ENCODE measurements at places on chromosomes 12 and 14.

DNA sequence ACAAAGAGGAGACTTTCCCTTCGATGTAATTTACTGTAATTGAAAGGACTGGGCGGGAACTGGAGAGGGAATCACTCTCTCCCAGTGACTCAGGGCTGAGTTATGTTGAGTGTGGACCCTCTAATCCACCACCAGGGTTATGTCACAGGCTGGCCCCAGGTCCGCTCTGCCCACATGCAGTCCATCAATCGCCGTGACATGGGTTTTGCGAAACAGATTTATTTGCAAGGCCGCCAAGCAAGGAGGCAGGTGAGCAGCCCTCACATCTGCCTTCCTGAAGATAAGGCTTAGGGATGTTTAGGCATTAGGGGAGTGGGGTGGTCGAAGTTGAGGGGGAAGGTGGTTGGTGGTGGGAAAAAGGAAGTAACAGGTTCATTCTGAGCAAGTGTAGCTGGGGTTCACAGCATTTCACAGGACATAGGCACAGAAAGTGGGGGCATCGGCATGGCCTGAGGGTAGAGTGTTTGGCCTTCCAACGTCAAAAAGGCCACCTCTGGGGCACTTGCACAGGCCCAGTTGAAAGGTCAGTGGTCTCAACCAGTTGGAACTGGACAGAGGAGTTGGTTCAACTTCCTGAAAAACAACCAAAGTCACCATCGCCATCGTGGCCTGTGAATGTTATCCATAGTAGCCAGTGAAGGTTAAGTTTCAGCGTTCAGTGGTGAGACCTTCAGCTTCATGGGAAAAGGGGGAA lies 66.9 kb downstream of the DNAH10 start:
- DNase-seq, result no peak

GRCh38 chr12:104720339-104721038 lies 237.6 kb downstream of the SLC41A2 start:
- no peak for DNase-seq

DNA sequence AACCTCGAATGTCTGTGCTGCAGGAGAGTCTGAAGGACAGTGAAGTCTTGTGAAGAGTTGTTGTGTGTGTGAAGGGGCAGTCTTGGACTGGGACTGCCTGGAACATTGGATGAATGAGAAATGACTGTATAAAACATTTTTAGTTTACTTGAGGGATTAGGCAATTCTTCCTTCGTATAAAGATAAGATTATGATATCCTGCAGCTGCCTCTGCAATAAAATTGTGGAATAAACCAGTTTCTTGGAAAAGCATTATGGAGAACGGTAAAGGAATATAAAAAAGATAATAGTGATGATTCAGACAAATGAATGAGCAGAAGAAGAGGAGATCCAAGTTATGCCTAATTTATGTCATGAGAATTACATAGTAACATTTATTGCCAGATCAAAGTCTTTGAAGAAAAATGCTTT lies 30.9 kb upstream of the LUM start:
- no peak for DNase-seq

GRCh38 chr14:104383996-104384775 lies 195.4 kb upstream of the C14orf180 start:
- DNase-seq, result no peak

DNA sequence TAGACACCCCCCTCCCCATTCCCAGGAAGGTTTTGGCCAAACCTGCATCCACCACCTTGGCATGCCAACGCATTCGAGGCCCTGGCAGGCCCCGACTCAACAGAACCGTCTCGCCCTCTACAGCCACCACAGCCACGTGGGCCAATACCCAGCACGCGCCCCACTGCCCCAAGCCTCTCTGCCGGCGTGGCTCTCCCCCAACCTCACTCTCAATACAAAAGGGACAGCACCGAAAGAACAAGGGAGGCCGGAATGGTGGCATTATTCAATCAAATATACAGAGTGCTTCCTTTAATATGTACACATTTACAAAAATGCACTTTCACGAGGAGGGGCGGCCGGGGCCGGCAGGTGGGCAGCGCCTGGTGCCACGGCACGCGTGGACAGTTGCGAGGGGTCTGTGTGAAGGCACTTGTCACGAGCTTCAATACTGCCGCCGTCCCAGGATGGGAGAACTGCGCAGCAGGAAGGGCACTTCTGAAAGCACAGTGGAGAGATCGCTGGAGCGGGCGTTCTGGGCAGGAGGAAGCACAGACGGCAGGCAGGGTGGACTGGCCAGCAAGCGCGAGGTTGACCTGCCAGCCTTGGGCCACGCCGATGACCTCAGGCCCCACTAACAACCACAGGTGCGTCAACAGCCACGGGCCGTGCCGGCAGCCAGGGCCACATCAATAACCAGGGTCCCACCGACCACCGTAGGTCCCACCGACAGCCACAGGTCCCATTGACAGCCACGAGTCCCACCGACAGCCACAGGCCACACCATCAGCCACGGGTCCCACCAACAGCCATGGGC lies 26.9 kb downstream of the JAG2 start:
- DNase-seq, result no peak

DNA sequence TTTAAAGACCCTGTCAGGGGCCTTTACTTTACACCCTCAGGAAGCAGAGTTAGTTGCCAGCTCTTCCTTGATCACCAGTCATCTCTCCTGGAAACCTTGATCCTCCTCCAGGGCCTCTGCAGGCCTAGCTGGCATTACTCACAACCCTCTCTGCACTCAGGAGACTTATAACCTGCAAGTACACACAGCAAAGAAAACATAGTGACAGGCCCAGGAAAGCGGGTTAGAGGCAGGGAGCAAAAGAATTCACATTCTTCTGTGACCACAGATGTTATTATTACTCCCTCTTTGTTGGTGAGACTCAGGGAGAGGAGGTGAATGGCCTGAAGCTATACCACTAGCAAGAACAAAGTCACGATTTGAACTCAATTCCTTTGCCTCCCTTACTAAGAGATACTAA lies 87.4 kb downstream of the OR11H12 start:
- no peak for DNase-seq

DNA sequence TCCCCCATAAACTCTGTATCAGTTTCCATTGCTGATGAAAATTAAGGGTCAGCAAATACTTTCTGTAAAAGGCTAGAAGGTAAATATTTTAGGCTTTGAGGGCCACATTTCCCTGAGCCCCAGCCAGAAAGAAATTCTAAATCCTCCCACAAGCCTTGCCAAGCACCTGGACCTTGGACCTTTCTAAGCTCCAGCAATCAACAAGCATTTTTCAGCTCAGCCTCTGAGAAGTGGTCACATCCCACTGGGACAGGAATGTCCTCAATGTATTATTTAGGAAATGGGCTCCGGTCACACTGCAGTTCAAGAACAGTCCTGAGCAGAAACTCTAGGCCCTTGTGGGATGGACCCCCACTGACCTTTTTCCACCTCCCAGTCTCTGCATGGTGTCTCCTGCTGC lies 55.9 kb downstream of the WSCD2 start:
- no peak for DNase-seq

GRCh38 chr12:64528616-64529015 lies 76.7 kb downstream of the TBK1 start:
- no peak for DNase-seq

DNA sequence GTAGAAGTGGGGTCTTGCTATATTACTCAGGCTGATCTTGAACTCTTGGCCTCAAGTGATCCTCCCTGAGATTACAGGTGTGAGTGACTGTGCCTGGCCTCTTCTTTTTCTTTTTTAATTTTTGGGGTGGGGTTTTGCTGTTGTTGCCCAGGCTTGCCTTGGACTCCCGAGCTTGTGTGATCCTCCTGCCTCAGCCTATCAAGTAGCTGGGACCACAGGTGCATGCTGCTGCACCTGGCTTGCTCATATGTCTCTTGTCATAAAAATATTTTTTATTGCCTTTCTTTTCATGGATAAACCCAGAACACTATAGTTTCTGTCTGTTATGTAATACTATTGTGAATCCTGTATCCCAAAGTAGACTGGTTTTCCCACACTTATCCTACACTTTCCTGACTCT lies 26.0 kb downstream of the SCYL2 start:
- no peak for DNase-seq

GRCh38 chr14:77088645-77089044 lies 9.4 kb upstream of the CIPC start:
- no peak for DNase-seq

DNA sequence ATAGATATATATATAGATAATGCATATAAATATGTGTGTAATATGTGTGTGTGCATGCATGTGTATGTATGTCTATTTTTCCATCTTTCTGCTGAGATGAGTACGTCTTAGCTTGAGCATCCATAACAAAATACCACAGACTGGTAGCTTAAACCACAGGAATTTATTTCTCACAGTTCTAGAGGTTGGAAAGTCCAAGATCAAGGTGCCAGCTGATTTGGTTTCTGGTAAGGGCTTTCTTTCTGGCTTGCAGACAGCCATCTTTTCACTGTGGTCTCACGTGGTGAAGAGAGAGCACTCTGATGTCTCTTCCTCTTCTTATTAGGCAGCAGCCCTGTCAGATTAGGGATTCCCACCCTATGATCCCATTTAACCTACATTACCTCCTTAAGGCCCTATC lies 47.3 kb downstream of the ACSM4 start:
- DNase-seq, result no peak

- DNase-seq, result no peak
Observed at GRCh38 chr14:65100922-65101541, 1.3 kb downstream of the MAX start.

DNA sequence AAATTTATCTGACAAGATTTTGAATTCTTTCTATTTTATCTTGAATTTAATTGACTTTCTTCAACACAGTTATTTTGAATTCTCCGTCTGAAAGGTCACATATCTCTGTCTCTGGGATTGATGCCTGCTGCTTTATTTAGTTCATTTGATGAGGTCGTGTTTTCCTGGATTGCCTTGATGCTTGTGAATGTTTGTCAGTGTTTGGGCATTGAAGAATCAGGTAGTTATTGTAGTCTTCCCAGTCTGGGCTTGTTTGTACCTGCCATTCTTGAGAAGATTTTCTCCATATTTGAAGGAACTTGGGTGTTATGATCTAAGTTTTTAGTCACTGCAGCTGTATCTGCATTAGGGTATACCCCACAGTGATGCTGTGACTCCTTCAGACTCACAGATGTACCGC lies 315.8 kb upstream of the DDHD1 start:
- DNase-seq, result no peak

DNA sequence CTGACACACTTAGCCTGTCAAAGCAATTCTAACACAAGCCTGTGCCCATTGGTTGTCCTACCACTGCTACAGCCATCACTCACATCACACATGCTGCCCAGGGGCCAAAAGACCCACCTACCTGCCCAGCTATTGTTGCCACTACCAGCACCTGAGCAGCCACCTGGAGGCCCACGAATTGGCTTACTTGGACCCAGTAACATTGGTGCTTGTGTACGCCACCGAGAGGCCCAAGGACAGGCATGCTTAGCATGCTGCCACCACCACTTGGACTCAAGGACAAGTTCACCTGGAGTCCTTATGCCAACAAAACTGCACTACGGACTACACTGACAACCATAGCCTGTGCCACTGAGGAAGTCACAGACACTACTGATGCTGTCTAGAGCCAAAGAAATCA lies 221.1 kb downstream of the SLC38A4 start:
- no peak for DNase-seq

DNA sequence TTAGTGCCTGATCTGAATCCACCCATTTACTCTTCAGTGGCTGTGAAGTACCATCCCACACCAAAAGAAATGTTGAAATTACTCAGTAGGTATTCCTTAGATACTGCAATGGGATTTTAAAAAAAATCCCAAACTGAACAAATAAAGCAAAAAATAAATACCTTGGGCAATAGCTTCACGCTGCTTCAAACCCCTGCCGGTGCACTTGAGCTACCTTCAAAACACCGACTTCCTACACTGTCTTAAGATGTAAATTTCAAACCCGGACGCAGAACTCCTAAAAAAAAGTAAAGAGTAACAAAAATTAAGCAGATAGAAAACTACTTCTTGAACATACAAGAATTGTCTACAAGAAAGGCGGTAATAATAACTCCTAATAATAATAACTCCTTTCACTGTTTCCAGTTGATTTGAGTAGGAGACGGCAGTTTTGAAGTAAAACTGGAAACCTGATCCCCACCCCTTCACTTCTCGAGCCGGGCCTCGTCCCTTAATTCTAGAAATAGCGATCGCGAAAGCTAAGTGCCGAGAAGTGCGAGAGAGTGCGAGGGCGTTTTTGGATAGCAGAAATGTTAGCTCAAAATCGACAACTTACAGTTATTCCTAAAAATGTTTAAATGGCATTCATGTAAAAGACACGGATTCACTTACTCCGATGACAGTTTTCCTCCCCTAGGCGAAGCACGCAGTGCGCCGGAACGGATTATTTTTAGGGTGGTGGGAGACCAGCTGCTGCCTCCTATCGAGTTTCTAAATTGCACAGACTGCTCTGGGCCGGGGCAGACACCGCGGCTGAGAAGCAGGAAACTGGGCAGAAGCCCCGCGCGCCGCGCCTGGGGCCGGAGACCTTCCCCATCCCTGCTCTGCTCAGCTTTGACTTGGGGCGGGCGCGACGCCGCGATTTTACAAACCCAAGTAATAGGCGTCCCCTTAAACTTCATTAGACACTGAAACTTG lies at the start of gene ABCC9:
Gene ABCC9, minus strand, starts transcription at position 878 of the 957 bp plus-strand sequence. CDS start 4,752 bp downstream, outside the sequence.
- DNase-seq, result no peak

GRCh38 chr12:54641089-54641488 lies 6.4 kb upstream of the LACRT start:
- DNase-seq, result no peak

- DNase-seq, result no peak
Observed at GRCh38 chr12:40238266-40238902, 13.6 kb downstream of the LRRK2 start.

- no peak for DNase-seq
Observed at GRCh38 chr14:65069874-65070413, 32.4 kb downstream of the MAX start.

- no peak for DNase-seq
Observed at GRCh38 chr14:38808734-38809455, 294.1 kb downstream of the SEC23A start.

DNA sequence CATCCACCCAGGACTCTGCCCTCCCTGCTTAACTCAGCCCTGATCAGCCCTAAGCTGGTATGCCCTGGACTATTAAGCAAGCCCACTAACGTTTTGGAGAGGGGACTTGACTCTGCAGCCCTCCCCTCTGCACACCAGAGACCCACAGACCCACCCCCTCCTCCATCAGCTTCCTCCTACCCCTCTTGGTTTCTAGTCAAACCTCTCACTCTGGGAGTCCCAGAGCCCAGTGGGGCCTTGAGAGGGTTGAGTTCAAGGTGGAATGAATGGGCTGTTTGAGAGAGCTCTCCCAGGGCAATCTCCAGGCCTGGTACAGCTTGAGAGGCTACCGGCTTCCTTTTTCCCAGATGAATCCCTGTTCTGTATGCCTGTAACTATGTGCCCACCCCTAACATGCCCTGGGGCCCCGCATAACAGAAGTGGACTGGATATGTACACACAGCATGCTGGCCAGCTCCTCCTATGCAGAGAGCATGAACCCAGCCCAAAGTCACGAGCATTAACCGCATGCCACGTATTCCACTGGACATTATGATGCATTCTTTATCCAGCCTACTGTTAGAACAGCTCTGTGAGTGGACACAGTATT lies 43.6 kb downstream of the IRF2BPL start:
- no peak for DNase-seq

DNA sequence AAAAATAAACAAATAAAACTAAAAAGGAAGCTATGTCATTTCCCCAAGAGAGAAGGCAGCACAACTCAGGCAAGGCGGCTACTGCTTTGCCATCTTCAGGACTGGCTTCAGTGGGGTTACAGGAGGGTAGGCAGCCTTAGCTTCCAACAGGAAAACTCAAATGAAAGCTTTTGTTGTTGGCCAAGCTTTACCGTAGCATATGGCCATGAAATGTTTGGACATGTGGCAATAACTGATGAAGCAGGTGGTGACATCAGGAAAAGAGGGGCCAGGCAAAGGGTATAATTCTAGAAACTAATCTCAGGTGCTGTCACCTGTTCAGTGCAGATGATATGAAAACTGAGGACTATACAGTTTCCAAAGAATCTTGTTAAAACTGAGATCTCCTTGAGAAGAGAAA lies 22.8 kb upstream of the NPFF start:
- DNase-seq, result no peak

Data from AG04449 (cell line).